Dermis blood vessel endothelial cell (primary cell): ENCODE measurements at places on chromosomes 3 and 15. TPM values are rescaled to one million over a fixed set of nuclear protein-coding genes. Genes with fewer than 3 reads are reported as not detected.

Gene DUOX1
- not detected in 2 replicates for total RNA-seq

Gene DRD3
- total RNA-seq, result not detected in 2 replicates

Gene FAM107A
- total RNA-seq, result 2.9 and 9.3 TPM in 2 replicates

Gene SEMA3F
- total RNA-seq, result 44.6 and 79.4 TPM in 2 replicates

Gene ENTPD3
- under 0.01 and 0.09 TPM in 2 replicates for total RNA-seq

Gene WNT7A
- under 0.01 TPM in 2 replicates for total RNA-seq

Gene C3orf20
- not detected in 2 replicates for total RNA-seq

DNA sequence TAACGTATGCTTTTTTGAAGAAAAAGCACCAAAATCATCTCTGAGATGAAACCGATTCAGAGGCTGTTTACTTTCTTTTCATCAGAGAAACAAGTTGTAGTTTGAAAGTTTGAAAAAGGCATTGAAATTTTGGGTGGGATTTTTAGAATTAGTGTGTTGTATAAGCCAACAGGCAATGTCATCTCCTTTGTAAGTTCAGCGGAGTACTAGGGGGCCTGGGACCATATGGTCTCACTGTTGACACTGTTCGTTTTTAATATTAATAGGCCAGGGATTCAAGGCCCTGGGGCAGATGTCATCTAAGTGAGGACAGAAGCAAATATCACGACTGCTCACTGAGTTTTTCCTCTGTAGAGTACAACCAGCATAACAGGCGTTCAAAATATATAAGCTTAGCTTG lies 256.2 kb upstream of the RARB start:
- no peak for DNase-seq

DNA sequence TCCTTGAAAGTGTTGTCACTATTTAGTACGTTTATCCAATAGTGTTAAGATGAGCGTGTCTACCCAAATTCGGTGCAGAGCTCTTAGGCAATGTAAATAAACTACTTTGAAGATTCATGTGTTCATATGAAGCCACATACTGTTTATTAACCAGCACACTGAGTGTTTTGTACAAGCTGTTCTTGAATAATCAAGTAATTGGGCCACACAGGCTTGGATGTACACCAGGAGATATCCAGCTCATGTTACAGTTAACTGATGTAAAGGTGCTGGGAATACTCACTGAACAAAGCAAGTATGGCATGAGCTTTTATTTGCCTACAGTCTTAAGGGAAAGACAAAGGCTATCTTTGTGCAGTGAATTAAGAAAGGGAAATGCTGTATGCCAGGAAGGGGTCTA lies 632 bp upstream of the DHX36 start:
- DNase-seq, result no peak

GRCh38 chr3:123749711-123750110 lies 134.4 kb downstream of the MYLK start:
- DNase-seq, result no peak

- DNase-seq, result peak; percentile 41
Measured at GRCh38 chr3:42755681-42756578, 17.1 kb downstream of the CCDC13 start.

- DNase-seq, result no peak
Measured at GRCh38 chr3:5317557-5317956, 130.1 kb downstream of the EDEM1 start.

DNA sequence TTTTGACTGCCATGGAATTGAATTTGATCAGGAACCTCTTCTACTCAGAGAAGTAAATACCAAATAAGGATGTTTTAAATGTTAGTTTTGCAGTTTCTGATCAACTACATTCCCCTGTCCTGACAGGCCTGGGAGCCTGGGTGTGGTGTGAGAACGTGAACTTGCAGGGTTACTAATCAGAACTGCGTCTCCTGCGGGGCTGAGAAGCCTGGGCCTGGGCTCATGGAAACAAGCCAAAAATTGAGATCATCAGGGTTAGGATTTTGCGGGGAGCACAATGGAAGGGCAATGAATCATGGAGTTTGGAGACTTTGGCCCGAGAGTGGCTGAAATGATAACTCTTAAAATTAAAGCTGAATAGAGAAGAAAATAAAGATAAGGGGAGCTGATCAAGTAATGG lies 47.8 kb upstream of the C3orf70 start:
- peak; percentile 77 for DNase-seq

DNA sequence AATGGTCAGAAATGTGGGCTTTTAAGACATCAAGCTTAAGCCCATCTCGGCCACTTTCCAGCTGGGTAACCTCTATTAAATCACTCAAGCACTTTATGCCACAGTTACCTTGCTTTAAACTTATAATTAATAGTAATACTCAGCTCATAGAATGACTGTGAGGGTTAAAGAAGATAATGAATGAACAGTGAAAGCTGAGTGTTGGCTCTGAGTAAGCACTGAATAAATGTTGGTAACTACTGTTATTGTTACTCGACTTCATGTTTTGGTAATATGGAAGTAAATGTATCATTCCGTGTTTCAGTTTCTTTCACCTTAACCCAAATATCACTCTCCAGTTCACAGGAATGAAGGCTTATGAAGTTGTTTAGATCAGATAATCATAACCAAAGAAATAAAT lies 23.9 kb upstream of the OSTN start:
- no peak for DNase-seq

- peak; percentile 43 for DNase-seq
Measured at GRCh38 chr3:24220859-24221657, 273.6 kb downstream of the THRB start.

GRCh38 chr3:71163198-71163918 lies 420.2 kb downstream of the FOXP1 start:
- DNase-seq, result no peak

GRCh38 chr3:129940086-129940485 lies 34.4 kb upstream of the TRH start:
- DNase-seq, result no peak

GRCh38 chr3:21909096-21909495 lies 158.1 kb upstream of the ZNF385D start:
- no peak for DNase-seq

DNA sequence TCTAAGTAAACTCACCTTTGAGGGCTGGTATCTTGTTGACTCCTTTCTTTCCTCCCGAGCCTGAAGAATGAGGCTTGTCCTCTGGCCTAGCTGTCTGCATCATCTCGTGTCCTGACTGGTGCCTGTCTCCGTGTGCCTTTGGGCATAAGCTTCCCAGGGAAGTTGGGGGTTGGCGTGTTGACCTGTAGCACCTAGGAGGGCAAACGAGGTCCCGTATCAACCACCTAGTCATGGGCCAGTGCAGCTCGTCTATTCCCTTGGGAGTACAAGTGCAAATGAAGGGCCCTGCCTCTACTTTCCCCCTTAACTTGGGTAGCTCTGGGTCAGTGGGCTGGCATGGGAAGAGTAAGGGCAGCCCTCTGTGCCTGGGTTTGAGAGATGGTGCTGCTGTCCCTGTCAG lies 8.7 kb downstream of the TEX264 start:
- no peak for DNase-seq

- no peak for DNase-seq
Measured at GRCh38 chr15:100881573-100882336, 2.1 kb downstream of the ALDH1A3 start.

- no peak for DNase-seq
Measured at GRCh38 chr15:63338170-63338569, 43.5 kb downstream of the CA12 start.

DNA sequence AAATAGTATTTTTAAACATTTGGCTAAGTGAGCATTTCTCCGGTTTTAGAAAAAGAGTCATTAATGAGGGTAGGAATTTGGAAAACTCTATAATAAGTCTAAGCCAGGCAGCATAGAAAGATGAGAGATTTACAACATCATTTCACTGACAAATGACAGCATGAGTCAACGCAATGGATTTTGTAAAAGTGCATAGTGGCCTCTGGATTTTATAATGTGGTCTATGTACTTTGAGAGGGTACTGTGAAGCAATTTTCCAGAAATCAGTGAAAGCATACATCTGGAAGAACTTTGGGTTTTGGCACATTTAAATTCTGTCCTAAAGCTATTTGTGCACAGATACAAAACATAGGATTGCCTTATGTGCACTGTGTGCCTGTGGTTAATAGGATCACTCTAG lies 130.8 kb upstream of the CCNL1 start:
- no peak for DNase-seq

DNA sequence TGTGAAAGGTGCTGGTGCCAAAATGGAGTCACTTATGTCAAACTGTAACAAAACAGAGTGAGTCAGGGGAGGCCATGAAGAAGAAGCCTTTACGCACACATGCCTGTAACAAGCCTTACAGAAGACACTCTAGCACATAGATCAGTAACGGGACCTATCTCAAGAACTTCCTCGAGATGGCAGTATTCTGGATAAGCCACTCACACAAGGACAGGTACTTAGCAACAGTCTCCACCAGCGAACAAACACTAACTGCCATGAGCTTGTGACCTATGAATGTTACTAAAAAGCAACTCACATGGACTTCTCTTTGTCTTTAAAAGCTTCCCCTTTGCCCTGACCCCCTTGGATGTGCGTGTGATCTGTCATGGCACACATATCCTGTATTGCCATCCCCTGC lies 235.1 kb downstream of the CD47 start:
- DNase-seq, result peak; percentile 59

GRCh38 chr15:31360158-31360561 lies 33.5 kb downstream of the KLF13 start:
- no peak for DNase-seq

- DNase-seq, result peak; percentile 46
Measured at GRCh38 chr15:70289191-70289955, 191.7 kb upstream of the TLE3 start.

GRCh38 chr3:24688446-24689148 lies 193.9 kb upstream of the THRB start:
- no peak for DNase-seq

GRCh38 chr15:100779331-100780207 lies 100.1 kb upstream of the ALDH1A3 start:
- DNase-seq, result no peak

DNA sequence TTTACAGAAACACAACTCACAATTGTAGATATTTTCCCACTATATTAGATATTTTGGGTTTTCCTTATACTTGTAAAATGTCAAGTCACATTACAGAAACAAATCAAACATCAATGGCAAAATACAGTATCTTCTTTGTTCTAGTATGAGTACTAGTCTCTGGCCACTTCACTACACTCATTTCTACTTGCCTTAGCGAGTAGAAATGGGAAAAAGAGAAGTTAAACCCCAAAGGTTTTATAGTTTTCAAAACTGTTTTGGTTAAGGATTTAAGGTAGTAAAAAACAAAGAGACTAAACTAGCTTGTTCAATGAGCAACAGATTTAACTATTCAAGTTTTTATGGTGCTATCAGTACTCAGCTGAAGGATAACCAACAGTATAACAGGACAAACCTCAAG lies 81.7 kb downstream of the BTD start:
- DNase-seq, result no peak

- DNase-seq, result no peak
Measured at GRCh38 chr3:119625451-119626153, 27.9 kb downstream of the PLA1A start.
